Aortic smooth muscle cell (primary cell): ENCODE measurements at places on chromosomes 12 and 14. TPM values are rescaled to one million over a fixed set of nuclear protein-coding genes. Genes with fewer than 3 reads are reported as not detected.

Gene TMEM132C
- total RNA-seq, result not detected in 2 replicates

Gene GPN3
- 13.8 and 17.6 TPM in 2 replicates for total RNA-seq

Gene BTBD6
- total RNA-seq, result 37.0 and 44.7 TPM in 2 replicates

Gene PTPN21
- 10.3 and 17.3 TPM in 2 replicates for total RNA-seq
